ENCODE measurements at places on chromosomes 1 and 21. TPM values are rescaled to one million over a fixed set of nuclear protein-coding genes. Genes with fewer than 3 reads are reported as not detected.

GRCh38 chr1:23401313-23401712 lies 23.2 kb downstream of the TCEA3 start:
- DNase-seq = no peak

GRCh38 chr21:35716876-35717565 lies 343.3 kb downstream of the SETD4 start:
- no peak for DNase-seq

DNA sequence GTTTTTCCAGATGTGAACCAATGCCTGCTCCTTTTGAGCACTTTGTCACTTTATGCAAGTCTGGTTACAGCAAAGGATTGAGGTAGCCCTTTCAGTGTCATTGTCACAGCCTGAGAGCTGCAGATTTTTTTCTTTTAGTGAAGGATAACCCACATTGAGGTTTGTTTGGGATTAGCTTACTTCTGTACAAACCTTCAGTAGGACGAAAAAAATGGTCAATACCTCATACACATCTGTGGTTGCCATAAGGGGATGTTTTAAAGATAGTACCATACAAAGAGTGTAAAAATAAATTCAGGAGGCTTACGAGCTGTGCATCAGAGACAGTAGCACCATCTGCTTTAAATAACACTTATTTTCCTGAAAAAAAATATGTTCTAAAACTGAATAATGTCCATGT lies 566.0 kb downstream of the AJAP1 start:
- DNase-seq = no peak

DNA sequence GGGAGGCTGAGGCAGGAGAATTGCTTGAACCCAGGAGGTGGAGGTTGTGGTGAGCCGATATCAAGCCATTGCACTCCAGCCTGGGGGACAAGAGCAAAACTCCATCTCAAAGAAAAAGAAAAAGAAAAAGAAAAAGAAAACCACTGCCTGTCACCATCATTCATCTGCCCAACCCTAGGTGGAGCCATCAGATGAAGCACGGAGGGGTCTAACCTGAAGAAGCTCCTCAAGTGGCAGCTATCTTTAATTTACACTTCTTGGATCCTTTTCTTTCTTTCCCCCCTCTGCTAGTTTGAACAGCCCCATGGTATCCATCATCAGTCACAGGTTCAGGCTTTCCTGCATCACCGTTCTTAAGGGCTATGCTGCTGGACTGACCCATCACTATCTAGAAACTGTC lies 57.0 kb downstream of the PLEKHA6 start:
- DNase-seq = no peak

- no peak for DNase-seq
Observed at GRCh38 chr21:45834821-45835293, 146.7 kb upstream of the COL6A1 start.

GRCh38 chr1:6987940-6988339 lies 202.7 kb downstream of the CAMTA1 start:
- no peak for DNase-seq

PPP2R5A gene
- polyA plus RNA-seq = 44.2 TPM

- no peak for DNase-seq
Observed at GRCh38 chr1:18634276-18634675, 3.6 kb downstream of the PAX7 start.

DNA sequence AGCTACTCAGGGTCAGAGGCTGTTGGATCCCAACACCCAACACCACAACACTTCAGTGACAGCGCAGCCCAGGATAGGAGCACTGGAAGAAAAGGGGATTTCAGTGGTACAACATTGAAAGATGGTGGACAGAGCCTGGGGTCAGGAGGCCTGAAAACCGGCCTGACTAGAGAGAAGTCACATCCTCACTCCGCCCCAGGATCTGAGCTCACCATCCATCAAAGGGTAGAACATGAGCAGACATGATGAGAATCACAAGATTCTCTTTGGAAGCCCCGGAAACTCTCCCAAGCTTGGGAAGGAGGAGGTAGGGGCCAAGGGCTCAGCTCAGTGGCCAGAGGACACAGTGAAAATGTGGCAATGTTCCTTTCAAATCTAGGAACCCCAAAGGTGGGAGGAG lies 271.3 kb downstream of the NPHP4 start:
- no peak for DNase-seq

KIAA0319L gene
- 26.0 TPM for polyA plus RNA-seq

DNA sequence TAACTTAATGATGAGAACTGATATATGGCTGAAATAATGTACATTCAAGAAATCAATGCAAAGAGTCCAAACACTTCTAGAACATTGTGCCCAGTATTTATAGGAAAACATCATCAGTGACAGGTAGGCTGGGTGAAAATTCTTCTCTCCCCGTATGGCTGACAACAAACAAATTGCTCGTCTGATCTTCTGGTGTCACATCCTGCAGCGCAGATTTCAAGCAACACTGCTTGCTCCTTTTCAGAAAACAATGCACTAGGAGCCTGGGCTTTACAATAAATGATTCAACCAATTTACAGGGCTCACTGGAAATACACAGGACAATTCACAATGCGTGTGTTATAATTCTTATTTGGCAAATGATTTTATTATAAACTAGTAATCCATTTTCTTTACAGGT lies 185.3 kb downstream of the RERE start:
- no peak for DNase-seq

- DNase-seq = no peak
Observed at GRCh38 chr21:32190493-32191144, 88.2 kb downstream of the MIS18A start.

GRCh38 chr1:68191717-68192116 lies 40.6 kb downstream of the WLS start:
- no peak for DNase-seq

All from heart right ventricle (tissue), 16 donors.